Fibroblast of mammary gland (primary cell): ENCODE measurements at places on chromosomes 4 and X.

DNA sequence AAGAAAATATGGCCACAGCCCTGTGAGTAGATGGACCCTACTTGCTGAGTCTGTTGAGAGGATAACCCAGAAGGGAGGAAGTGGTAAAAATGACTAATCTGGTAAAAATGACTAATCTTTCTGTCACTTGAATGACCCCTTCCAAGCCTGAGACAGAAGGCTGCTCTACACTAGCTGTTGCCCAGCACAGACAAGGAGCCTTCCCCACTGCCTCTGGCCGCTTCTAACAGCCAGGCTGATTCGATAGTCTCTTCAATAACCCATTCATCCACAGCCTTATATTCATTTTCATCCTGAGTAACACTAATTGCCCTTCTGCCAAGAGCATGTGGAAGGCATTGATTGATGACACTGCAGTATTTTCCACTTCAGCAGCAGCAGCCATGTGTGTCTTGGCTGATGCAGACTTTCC is 18.4 kb downstream of the MAGEB17 start:
- peak; percentile 84 for DNase-seq

DNA sequence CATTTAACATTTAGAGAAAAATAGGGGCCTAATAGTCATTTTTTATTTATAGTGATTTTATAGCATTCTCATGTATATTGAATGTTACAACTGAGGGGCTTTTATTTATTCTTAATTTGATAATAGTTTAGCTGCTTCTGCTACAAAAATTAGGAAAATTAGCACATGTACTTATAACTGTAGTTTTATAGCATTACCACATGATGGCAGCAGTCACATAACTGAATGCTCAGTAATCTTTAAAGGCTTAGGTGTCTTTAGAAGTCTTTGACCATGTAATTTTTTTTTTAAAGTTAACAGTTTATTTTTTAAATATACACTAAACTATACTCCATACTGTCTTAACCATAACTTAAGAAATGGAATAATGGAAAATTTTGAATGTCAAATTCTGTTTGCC is 136.6 kb downstream of the STAG2 start:
- peak; percentile 54 for DNase-seq

- no peak for DNase-seq
These were observed 47.2 kb upstream of the TFDP3 start for GRCh38 chrX:133265331-133265730.

DNA sequence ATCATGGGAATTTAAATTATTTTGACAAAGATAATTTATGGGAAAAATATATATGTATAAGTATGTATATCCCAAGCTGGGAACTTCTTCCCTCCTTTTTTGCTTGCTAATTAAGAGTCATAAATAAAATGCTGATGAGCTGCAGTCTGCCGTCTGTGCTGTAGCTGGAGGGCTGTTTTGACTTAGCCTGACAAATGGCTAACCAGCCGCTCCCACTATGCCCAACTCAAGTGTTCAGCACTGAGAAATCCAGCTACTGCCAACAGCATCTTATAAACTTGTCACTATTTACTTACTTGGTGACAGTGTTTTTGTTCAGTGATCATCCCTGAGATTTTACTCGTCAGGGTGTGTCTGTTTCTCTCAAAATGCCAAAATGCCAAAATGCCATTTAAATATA is 171.2 kb upstream of the PGRMC2 start:
- no peak for DNase-seq

DNA sequence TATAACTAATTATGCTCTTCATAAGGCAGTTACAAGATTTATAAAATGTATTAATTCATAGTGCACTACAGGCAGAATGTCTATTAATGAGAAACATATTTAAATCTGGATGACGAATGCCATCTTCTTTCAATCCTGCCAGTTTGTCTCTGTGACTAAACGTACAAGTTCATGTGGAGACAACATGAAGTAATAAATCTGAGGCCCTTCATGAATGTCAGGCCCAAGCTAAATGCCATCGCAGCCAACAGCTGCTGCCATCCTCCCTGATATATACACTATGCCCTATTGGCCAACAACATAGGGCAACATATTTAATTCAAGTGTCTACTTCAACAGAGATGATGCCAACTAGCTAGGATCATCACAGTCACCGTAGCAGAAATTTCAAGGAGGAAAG is 43.7 kb downstream of the TSPAN5 start:
- DNase-seq = peak; percentile 43

DNA sequence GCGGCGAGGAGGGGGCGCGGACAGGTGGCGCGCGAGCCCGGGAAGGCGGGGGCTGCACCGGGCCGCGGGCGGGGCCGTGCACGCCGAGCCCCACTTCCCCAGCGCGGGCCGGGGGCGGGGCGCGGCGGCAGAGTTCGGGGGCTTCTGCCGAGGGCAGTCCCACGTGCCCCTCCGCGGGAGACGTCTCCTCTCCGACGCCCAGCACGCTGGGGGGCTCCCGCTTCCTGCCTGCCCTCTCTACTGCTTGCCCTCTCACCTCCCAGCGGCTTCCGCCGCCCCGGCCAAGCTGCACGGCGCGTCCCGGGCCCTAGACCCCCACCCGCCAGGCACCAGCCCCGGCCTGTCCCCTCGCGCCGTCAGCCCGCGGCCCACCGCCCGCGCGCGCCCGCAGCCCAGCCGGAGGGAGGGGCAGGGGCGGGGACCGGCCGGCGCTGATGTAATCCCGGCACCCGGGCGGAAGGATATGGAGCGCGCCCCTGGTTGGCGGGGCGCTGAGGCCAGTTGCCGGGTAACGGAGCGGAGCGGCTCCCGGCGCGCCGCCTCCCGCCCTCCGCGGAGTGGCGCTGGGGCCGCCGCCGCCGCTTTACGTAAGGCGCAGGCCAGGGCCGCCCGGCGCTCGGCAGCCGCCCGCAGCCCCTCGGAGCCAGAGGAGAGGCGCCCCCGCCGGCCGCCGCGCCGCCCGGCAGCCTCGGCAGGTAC is at the start of gene KIAA0232:
KIAA0232 (plus strand) TSS at position 581 of the 699 bp plus-strand sequence. CDS start 41,727 bp downstream, outside the sequence.
- peak; percentile 89 for DNase-seq

DNA sequence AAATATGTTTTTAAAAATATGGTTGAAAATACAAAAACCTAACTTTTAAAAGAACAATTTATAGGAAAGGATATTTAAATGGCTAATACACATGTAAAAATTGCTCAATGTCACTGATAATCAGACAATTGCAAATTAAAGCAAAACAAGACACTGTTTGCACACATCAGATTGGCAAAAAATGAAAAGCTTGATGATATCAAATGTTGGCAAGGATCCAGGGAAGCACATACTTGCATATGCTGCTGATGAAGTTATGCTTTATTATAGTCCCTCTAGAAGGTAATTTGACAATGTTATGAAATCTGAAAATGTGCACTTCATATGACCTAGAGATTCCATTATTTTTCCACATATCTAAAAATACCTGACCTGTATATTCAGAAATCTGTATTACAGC is 45.7 kb upstream of the EPGN start:
- no peak for DNase-seq
